Fibroblast of pulmonary artery (primary cell): ENCODE measurements at places on chromosomes 16 and 17.

DNA sequence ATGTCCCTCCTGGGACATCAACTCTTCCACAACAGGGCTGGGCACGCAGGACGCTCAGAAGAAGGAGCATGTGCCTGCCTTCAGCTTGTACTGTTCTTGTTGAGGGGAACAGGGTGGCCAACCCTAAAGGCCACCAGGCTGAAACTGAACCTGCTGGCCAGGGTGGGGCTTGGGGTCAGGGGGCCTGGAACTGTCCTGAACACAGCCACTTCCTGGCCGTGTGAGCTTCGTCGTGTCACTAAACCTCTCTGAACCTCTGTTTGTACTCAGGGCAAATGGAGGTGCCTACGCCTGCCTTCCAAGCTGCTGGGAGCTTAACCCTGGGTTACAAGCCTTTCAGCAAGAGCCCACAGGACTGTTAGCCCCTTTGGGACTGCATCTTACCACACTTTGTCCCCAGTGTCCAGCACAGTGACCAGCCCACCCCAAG lies 6.7 kb downstream of the ARHGAP27 start:
- DNase-seq = no peak

- DNase-seq = no peak
These were observed 227.5 kb downstream of the SPECC1 start for GRCh38 chr17:20236578-20237227.

DNA sequence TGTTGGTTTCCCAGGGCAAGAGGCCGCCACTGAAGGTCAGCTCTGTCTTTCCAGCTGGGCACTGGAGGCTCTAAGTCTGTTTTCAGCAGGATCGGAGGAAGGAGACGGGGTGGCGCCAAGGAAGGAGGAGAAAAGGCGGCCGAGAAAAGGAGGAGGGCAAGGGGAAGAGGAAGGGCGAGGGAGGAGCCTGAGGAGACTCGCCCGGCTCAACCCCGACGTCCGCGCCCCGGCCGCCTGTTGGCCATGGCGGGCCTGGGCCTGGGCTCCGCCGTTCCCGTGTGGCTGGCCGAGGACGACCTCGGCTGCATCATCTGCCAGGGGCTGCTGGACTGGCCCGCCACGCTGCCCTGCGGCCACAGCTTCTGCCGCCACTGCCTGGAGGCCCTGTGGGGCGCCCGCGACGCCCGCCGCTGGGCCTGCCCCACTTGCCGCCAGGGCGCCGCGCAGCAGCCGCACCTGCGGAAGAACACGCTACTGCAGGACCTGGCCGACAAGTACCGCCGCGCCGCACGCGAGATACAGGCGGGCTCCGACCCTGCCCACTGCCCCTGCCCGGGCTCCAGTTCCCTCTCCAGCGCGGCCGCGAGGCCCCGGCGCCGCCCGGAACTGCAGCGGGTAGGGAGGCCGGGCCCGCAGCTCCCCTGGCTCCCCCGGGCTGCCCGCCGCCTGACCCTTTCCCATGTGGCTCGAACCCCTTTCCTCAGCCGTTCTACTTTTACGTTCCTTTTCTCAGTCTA lies at the start of gene RNF135:
Gene RNF135, plus strand, starts transcription at position 209 of the 737 bp plus-strand sequence. Its CDS starts 35 bp downstream, at position 244.
- DNase-seq = peak; percentile 88

DNA sequence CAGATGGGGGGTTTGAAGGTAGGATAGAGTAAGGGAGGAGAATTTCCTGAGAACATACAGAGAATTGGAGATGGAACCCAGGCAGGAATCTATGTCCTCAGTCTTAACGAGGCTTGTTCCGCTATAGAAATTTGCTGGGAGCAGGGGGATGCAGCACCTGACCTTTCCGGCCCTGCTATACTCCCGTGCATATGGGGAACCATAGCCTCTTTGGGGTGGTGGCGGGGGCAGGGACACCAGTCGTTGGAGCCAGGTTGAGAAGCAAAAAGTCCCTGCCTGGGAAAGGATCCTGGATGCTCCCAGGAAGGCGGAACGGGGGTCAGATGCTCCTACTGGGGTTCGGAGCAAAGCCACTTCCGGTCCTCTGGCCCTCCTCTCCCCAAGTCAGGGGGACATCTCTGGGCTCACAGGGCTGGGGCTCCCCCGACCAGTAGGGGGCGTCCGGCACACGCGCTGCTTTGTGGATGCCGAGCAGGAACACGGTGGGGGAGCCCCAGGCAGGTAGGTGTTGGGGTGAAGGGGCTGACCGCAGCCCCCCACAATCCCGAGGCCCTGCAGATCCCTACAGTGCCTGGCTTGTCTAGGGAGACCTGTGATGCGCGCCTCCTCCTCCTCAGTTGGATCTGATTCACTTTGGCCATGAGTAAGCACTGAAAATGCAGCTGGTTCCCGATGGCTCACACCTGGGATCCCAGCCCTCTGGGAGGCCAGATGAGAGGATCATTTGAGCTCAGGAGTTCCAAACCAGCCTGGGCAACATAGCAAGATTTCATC lies 15.5 kb upstream of the TFAP4 start:
- DNase-seq = peak; percentile 51

DNA sequence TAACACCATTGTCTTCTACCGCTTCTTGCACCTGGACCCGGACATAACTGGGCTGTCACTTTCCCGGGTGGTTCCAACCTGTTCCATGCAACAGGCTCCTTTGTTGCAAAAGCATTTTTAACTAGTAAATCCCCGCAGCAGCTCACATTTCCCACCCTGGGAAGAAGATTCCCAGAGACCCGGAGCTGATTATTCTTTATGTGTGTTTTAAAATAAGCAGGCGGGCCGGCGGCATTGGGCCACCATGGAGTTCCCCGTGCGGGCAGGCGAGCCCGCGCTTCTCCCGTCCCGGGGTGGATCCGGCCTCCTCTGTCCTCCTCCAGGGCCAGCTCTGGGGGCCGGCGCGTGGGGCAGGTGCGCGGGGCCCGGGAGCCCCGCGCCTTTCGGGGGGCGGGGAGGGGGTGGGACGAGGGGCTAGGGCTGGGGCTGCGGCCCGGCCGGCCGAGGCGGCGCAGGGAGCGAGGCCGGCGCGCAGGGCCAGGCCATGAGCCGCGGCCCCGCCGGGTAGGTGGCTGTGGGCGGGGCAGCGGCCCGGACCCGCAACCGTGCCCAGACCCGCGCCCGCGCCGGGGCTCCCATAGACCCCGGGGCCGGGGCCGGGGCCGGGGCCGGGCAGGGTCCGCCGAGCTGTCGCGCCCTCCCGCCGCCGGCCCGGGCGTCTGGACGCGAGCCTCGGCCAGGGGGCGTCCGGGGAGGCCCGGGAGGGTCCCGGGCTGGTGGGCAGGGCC lies 1.7 kb downstream of the CRAMP1 start:
- DNase-seq = no peak

GRCh38 chr16:75495076-75495674 lies at the start of gene CHST6:
TSS of gene CHST6 (minus strand) at chr16:75495441. CDS start at chr16:75479828, 15,613 bp downstream.
- no peak for DNase-seq

- no peak for DNase-seq
These were observed 468.7 kb upstream of the C16orf82 start for GRCh38 chr16:26598061-26598460.

DNA sequence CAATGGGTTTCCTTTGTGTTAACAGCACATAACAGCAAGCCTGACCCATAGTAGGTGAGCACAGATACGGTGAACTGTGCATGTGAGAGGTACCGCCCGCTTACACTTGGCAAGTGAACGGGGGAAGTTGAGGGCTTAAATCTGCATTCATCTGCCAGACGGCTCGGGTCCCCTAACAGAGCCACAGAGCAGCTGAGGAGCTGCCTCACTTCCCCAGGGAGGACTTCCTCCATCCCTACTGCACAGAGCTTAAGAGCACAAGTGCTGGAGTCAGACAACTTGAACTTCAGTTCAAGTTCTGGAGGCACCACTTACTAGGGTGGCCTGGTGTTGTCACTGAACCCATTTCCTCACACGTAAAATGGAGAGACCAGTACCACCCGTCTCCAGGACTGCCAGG lies 13.4 kb downstream of the RAB5C start:
- no peak for DNase-seq

- no peak for DNase-seq
These were observed 12.7 kb upstream of the RASD1 start for GRCh38 chr17:17508646-17509591.

DNA sequence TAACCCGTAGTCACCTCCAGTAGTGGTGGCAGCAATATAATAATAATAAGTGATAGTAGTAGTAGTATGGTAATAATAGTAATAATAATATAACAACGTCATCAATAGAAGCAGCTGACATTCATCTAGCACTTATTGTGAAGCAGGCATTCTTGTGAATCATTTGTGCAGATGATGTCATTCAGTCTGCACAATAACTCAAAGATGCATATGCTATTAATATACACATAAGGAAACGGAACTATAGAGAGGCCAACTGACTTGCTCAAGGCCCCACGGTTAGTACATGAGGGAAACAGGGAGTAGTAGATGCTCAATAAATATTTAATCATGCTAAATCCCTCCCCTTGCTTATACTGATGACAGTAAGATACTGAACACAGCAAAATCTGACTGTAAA lies 35.4 kb upstream of the GAN start:
- DNase-seq = peak; percentile 81

- DNase-seq = no peak
These were observed 167.9 kb upstream of the GSE1 start for GRCh38 chr16:85445064-85445778.

GRCh38 chr16:80573700-80574120 lies 32.9 kb downstream of the DYNLRB2 start:
- no peak for DNase-seq

- no peak for DNase-seq
These were observed 988 bp downstream of the CIAO3 start for GRCh38 chr16:739560-740458.

- DNase-seq = no peak
These were observed 10.5 kb downstream of the IGSF6 start for GRCh38 chr16:21641916-21642315.

- peak; percentile 90 for DNase-seq
These were observed 19.4 kb upstream of the NFATC3 start for GRCh38 chr16:68065716-68066305.

GRCh38 chr16:79212114-79212791 lies 388.3 kb downstream of the MAF start:
- DNase-seq = no peak
